NCI-H82 (cell line): ENCODE measurements at places on chromosomes 7 and 10.

- no peak for DNase-seq
Observed at GRCh38 chr7:24233386-24233785, 50.6 kb upstream of the NPY start.

DNA sequence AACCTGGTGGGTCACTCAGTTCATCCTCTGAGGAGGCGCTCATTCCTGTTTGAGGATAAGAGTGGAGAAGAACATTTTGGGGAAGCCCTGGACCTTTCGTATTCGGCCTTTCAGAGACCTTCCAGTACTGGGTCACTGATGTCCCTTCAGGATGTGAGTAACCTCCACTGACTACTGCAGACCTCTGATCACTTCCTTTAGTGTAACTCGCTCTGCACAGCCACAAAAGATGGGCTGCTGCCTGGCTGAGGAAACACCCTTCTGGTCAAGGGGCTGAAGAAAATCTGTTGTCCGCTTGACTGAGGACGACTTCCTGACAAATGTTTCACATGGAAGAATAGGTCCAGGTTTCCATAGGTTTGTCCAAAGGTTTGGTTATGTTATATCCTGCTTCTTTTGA, 15.9 kb upstream of the TBXAS1 start:
- no peak for DNase-seq

GRCh38 chr7:111780527-111780926, 218.2 kb upstream of the IMMP2L start:
- no peak for DNase-seq

GRCh38 chr7:158689488-158689887, 15.1 kb downstream of the NCAPG2 start:
- no peak for DNase-seq

DNA sequence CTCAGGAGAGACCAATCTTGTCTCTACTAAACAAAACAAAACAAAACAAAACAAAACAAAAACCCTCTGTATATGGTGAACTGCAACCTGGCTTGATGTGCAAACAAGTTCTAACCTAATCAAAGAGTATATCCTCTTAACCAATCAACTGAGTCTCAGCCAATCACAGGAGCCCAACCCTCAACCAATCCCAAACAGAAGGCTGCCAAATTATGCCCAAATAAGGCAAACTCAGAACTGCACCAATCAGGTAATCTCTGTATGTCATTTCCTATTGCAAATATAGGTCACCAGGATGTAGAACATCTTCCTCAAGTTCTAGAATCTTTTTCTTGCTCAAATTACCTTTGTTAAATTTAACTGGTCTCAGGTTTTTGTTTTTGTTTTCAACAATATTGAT, 5.2 kb downstream of the FAM133B start:
- DNase-seq: peak; percentile 36

GRCh38 chr7:67553378-67553777, 556.7 kb downstream of the TYW1 start:
- no peak for DNase-seq

- DNase-seq: no peak
Observed at GRCh38 chr7:23287612-23288011, 11.5 kb upstream of the MALSU1 start.

DNA sequence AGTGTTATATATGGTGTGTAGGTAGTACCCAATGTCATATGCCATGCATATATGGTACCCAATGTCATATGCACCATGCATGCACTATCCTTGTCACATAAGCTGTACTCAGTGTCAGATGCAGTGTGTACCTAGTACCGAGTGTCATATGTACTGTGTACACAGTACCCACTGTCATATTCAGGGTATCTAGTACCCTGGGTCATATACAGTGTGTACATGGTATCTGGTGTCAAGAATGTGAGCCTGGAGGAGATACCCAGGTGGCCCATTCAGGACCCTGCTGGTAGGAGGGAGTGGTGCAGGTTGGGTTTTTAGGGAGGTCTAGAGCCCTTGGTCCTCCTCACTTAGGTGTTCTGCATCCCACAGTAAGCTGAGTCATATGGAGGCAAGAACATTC, 1.8 kb downstream of the ZMYND11 start:
- peak; percentile 55 for DNase-seq

DNA sequence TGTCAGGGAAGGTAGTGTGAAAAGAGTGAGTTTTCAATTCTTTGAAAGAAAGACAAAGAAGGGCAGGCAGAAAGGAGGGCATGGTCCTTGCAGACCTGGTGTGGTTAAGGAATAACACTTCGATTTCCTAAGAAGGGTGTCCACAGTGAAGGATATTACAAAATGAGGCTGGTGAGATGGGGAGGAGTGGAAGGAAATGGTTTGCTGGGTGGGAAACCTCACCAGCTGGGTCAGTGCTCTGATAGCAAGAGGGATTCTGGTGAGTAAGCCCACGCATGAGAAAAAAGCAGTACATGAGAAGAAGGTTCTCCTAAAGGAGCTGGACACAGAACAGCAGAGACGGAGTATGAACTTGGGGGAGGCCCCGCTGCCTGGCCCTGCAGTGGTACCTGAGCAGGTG, 230.6 kb upstream of the PLXNA4 start:
- no peak for DNase-seq

GRCh38 chr7:102304668-102305067, 18.0 kb downstream of the SH2B2 start:
- no peak for DNase-seq

DNA sequence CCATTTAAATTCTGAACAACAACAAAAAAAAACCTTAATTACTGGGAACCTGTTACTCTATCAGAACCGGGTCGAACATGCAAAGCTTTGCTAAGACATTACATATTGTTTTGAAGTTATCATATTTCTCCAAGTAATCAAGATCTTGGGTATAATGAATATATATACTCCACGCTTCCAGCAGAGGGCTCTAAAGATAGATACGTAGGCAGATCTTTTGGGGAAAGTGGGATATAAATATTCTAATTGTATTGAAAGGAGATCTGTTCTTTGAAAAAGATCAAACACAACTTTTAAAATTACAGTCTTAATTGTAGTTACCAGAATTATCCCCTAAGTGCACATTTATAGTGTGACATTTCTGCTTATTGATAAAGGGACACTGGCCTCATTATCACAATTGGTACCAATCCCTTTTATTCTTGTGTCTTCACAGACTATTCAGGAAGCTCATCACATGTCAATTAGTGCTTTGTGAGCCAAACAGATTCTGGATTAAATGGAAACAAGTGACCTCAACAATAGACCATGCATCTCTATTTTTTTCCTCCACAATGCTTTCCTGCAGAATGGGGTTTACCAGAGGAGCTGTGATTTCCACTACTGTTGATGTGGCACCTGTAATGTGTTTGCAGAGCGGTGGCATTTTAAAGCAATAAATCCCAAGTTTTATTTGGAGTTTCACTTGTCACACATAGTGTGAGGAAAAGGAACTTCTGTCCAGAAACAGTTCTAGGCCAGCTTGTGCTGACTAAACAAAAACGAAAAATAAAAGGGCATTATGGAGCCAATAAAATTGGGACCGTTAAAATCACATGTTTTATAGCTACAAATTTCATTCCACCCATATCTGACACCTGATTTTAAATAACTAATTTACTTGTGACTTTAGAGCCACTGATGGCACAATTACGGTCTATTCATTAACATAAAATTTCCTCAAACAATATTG, 122.4 kb downstream of the CTTNBP2 start:
- peak; percentile 36 for DNase-seq

GRCh38 chr7:151827620-151828019, 49.3 kb downstream of the PRKAG2 start:
- no peak for DNase-seq
